ENCODE measurements at places on chromosomes 12 and 14.

DNA sequence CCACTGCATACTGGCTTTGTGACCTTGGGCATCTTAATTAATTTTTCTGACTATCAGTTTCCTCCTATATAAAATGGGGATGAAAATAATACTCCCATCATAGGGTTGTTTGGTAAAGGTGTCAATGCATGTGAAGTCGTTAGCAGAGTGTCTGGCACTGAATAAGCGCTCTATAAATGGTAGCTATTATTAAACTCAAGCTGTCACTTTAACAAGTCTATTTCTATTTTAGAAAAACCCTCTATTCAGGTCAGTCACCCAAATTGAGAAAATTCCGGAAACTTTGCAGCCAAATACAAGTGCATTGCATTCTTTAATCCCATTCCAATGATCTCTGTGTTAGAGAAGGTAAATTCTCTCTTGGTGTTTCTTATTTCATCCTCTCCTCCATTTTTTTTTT, 363.1 kb downstream of the SYT1 start:
- DNase-seq = no peak

DNA sequence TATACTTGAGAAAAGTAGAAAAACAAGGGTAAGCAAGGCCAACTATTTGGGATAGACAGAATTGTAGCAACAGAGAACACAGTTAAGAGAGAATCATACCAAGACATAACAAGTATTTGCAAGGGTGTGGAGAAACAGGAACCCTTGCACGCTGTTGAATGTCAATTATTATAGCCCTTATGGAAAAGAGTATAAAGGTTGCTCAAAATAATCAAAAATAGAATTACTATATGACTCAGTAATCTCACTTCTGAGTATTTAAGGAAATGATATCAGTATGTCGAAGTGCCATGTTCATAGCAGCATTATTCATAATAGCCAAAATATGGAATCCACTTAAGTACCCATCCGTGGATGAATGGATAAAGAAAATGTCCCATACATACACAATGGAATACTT, 193.3 kb downstream of the PHLDA1 start:
- DNase-seq = no peak

DNA sequence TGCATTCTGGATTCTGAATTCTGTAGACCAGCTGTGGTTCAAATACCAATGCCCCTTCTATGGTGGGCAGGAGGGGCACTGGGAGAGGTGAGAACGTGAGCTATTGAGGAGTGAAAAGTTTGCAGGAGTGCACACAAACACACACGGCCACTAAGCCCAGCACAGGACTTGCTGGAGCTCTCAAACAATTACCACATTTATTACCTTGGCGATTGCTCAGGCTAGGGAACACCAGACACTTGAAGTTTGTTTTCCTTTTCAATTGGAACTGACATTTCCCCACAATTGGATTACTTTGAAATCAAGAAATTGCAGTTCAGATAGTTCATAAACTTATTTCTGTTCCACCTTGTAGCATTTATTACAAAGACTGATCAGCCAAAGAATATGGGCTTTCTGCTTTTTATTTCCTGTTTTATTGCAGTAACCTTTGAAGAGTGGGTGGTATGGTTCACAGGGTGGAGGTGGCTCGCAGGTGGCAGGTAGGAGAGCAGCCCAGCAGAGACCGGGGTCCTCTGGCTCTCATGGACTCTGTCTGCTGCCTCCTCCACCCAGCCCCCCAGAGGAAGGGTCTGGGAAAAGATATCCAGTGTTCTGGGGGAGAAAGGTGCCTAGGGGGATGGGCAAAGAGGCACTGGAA, 429.8 kb upstream of the CCDC196 start:
- no peak for DNase-seq

DNA sequence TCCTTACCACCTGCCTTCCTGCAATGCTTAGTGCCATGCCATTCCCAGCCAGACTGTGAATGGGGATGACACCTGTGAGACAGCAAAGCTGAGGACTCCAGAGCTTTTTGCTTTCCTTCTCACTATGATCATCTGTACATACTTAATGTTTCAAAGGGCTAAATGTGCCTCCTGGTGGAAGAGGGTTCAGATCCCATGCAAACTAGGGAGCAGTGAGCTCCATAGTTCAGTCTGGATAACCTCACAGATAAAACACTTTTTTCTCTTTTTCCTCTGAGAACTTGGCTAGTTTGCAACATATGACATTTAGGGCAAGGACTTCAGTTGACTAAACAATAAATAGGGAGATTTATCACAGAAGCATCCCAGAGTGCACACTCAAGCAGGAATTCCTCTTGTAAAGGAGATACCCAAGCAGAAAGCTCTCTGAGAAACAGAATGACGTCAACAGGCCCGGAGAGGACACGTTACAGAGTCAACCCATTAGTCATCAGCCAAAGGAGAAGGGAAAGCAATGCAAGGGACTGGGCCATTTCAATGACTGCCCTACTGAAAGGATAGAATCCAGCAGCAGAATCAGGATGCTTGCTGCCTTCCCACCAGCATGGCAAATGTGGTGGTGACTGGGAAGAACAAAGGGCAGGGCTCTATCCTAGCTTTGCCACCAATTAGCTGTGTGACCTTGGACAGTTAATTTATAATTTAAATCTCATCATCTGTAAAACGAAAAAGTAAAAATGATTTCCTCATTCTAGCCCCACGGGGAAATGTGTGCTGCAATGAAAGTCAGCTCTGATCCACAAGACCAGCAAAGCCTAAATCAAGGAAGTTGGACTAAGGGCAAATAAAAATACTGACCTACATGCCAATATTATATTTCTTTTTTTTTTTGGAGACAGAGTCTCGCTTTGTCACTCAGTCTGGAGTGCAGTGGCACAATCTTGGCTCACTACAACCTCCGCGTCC, 80.8 kb upstream of the ACTN1 start:
- DNase-seq = no peak

DNA sequence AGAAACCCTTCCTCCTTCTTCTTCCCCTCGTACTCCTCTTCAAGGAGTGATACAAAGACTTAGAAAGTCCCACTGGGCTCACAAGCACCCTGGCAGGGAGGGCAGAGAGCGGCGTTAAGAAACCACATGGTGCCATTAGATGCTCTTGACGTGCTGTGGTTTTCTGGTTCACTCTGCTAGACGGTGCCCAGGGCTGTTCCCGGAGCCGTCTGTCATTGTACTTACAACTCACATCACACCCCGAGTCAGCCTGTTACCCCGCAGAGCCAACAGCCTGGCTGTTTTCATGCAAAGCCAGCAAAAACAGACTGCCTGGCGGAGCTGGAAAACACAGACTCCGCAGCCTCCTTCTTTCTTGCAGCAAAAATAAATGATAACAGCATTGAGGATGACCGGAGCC, 232.6 kb upstream of the TBX3 start:
- DNase-seq = no peak

DNA sequence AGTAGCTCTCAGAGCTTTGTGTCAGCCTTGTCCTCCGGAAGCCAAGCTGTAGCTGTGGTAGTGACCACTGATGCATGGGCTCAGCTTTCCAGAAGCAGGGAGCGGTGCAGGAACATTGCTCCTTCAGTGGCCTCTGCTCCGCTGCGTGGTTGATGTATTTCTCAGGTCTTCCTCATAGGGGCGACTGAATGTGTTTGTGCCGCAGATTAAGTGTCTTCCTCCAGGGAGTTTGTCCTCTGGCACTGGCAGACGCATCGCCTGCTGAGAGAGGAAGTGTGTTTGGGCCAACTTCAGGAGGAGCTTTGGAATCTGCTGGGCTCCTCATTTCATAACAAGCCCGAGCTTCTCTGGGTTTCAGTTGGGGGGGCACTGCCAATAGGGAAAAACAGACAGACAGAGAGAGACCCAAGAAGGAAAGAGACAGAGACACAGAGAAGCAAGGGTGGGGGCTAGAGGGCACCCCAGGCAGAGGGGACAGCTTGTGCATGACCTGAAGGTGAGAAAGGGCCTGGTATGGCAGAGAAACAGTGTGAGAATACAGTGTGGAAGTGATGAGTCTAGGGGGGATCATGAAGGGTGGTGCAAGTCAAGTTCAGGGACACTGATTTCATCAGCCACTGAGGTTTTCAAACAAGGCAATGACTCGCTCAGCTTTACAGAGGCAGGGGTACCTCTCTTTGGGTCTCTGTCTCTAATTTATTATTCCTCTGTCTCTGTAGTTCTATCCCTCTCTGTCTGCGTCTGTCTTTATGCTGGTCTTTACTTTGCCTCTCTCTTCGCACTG, 69.4 kb upstream of the PRIMA1 start:
- no peak for DNase-seq

DNA sequence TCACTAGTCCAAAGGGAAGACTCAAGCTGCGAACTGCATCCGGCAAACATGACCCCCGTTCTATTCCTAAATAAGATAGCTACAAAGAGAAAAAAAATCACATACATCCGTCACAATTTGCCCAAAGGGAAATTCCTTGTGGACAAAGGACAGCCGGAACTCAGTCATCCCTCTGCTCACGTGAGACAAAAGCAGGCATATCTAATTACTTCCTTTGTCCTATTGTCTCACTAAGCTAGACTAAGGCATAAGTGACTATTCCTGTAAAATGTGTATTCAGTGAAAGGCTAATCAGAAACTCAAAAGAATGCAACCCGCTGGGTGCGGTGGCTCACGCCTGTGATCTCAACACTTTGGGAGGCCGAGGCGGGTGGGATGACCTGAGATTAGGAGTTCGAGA, 27.2 kb upstream of the NINJ2 start:
- no peak for DNase-seq

DNA sequence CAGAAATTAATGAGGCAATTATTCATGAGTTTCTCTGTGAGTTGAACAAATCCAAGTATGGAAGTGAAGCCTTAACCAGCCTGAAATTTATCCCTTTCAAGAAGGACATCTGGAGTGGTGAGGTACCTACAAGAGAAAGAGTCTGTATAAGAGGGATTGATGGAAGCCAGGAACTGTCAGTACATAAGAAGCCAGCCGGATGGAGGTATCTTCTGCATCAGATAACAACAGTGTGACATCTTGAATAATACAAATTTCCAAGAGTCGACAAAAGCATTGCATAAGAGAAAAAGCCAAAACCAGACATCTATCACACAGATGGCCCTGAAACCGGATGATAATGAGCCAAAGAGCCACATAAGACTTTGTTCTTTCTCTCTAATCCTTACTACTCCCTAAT, 781.2 kb downstream of the FLRT2 start:
- no peak for DNase-seq

GRCh38 chr12:31488737-31489338, 102.1 kb downstream of the DENND5B start:
- DNase-seq = no peak

- DNase-seq = no peak
These were observed 27.8 kb downstream of the MUCL1 start for GRCh38 chr12:54882079-54882478.

- no peak for DNase-seq
These were observed 17.3 kb upstream of the TIGAR start for GRCh38 chr12:4303750-4304149.

DNA sequence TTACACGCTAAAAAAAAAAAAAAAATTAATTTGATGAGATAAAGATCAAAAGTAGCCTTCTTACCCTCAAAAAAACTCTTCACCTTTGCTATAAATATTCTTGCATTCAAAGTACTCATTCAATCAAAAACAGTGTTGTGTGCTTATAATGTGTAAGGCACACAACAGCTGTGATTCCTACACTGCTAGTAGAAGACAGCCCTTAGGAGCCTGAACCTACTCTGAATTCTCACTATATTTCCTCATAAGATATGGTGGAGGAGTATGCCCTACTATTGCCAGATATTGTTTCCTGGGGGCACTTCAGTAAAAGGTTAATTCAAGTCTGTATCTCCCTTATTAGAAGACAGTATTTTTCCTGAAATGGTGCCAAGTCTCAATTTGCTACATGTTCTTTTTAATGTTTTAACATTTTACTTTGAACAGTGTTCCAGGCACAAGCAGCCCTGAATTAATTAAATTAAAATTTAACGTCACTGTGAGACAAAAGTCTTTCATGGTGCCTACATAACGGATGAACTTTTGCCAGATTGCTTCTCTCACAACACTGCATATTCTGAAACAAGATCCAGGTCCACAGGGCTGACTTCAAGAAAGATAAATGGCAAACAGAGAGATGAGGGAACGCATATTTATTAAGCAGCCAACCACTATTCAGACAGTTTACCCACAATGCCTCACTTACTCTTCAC, 19.3 kb downstream of the PPP2R5E start:
- no peak for DNase-seq

DNA sequence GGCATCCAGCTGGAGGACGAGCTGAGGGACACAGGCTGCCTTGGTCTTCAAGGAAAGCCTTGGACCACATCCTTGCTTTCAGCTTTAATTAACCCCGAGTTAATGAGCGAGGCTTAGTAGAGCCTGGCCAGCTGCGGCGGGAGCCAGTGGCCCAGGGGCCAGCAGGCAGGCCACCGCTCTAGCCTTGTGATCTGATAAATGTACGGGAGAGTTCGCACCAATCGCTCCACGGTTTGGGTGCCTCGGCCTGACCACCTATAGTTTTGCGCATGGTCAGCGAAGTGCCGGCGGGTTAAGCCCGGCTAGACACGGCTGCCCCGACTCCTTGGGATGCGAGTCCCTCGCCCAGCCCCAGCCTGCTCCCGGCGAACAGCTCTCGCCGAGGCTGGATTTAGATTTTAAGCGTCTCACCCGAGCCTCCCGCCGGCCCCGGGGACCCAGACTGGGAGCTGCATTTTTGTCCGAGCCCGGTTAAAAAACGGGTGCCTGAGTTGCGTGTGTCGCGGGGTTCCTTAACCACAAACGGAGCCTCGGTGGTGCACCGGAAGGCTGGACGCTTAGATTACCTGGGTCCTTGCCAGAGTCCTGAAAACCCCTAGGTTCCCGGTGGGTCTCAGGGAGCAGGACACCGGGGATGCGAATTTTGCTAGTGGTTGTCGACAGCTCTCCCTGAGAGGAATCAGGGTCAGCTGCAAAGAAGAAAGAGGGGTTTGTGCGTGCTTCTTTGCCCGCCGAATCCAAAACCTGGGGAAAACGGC, 2.9 kb upstream of the HOXC12 start:
- DNase-seq = no peak

DNA sequence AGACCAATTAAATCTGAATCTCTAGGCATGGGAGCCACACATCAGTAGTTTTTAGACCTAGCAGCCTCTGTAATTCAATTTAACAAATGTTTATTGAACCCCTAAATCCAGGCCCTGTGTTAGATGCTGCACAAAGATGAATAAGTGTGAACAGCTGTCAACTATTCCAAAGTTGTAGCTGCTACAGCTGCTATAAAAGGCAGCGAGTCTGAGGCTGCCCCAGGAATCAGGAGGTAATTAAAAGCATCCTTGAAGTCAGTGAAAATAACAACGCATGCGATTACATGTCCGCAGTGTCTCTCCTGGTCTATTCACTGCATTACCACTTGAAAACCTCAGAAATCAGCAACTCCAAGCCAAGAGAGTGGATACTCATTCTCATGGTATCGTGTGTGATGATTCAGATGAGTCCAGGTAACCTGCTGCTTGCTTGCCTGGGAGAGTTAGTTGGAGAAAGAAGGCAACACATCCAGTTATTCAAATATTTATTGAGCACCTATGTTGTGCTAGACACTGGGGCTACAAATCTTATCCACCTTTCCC, 34.9 kb upstream of the DDHD1 start:
- no peak for DNase-seq
